ENCODE measurements at places on chromosomes 6 and 20.

DNA sequence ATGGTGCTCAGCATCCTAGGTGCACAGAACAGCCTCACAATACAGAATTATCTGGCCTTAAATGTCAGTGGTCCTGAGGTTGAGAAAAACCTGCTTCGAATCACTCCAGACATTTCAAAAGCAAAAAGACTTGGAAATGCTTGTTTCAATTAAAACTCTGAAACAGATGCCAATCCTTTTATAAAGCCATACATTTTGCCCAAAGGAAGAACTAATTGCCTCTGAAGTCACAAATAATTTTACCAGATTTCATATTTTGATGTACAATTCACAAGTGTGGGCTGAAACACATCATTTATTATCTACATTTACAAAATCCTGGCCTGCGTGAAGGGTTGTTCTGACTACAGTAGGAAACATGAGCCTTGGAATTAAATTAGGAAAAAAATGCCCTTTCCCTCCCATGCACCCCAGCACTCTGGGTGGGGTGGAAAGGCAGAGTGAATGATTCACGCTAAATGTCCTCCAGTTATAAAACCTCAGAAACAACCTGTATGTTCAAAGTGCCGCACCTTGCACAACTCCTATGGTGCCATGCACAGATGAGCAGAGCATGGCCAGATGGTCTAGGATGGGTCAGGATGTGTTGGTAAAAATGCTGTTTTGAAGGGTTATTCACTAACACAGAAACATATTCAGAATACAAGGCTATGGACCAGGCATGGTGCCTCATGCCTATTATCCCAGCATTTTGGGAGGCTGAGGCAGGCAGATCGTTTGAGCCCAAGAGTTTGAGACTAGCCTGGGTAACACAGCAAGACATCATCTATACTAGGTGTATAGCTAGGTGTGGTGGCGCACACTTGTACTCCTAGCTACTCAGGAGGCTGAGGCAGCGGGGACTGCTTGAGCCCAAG lies 87.0 kb downstream of the ZMYND8 start:
- DNase-seq: no peak

- no peak for DNase-seq
These were observed 3.2 kb upstream of the NDUFAF4 start for GRCh38 chr6:96900873-96901272.

- DNase-seq: no peak
These were observed 7.8 kb downstream of the PTGIS start for GRCh38 chr20:49560186-49560585.

DNA sequence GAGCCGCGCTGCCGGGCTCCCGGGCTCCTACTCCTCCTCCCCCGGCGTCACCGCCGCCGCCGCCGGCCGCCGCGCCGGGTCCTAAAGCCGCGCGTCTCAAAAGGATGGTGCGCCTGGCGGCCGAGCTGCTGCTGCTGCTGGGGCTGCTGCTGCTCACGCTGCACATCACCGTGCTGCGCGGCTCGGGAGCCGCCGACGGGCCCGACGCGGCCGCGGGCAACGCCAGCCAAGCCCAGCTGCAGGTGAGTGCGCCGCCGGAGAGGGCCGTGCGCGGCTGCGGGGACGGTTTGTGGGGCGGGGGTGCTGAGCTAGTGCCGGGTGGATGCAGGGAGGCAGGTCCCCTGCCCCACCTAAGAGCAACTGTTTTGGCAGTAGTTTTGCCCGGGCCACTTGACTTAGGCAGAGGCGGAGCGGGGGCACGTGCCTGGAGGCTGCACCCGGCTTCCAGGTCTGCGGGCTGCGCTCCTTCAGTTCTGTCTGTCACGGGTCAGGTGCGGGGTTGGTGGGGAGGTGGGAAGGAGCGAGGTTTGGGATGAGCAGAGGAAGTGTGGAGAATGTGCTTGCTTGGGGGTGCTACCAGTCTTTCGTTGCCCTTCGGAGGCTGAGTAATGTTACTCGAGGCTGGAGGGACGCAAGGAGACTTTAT lies 722 bp downstream of the ISM1 start:
- DNase-seq: peak; percentile 72
